ENCODE measurements at places on chromosomes 3 and 15.

GRCh38 chr15:59376733-59377132 lies 4.1 kb upstream of the MYO1E start:
- DNase-seq = no peak

DNA sequence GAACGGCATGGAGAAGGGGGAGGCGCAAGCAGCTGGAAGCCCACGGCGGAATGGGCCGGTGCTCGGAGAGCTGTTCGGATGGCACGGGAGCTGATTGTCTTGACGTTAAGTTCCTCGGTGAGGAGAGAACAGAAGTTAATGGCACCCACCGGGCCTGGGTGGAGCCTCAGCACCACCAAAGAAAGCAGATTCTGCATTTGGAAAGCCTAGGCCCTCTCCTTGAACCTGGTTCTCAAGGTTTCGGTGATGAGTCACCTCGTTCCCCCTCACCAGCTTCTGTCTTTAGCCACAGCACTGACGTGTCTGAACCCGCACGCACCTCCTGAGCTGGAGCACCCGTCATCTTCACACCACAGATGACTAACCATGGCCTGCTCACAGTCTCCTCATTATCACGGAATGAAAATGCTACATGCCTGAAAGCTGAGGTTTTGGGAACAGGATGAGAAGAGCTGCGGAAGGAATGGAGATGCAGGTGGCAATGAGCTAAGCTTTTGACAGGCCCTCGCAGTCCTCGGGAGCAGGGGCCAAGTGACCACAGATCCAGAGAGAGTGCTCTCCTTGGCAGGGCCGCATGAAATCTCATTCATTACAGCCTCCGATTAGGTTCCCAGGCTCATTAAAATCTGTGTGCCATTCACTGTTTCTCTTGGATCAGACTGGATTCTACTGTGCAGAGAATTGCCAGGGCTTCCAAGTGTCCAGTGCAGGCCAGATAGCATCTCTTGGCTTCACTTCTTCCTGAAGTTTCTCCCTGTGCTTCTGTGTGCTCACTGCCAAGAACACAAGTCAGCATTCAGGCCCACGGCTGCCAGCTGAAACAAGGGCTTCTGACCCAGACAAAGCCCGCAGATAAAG lies 96.3 kb upstream of the DLG1 start:
- no peak for DNase-seq

GRCh38 chr3:194986208-194987043 lies 284.5 kb downstream of the XXYLT1 start:
- DNase-seq = no peak

DNA sequence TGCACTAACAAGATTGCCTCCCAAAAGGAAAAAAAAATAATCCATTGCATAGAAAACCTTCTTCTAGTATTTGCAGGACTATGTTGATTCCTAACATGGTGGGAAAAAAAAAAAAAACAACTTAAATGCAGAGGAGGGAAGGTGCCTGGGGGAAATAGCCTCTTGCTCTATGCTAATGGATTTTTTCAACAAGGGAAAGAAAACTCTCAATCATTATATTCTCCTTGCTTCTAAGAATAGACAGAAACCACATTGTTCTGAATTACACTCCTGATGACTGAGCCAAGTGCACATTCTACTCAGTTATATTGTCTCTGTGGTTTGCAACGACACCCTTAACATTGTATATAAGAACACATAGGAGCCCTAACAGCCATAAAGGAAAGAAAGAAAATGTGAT lies 760.2 kb downstream of the NAALADL2 start:
- no peak for DNase-seq

DNA sequence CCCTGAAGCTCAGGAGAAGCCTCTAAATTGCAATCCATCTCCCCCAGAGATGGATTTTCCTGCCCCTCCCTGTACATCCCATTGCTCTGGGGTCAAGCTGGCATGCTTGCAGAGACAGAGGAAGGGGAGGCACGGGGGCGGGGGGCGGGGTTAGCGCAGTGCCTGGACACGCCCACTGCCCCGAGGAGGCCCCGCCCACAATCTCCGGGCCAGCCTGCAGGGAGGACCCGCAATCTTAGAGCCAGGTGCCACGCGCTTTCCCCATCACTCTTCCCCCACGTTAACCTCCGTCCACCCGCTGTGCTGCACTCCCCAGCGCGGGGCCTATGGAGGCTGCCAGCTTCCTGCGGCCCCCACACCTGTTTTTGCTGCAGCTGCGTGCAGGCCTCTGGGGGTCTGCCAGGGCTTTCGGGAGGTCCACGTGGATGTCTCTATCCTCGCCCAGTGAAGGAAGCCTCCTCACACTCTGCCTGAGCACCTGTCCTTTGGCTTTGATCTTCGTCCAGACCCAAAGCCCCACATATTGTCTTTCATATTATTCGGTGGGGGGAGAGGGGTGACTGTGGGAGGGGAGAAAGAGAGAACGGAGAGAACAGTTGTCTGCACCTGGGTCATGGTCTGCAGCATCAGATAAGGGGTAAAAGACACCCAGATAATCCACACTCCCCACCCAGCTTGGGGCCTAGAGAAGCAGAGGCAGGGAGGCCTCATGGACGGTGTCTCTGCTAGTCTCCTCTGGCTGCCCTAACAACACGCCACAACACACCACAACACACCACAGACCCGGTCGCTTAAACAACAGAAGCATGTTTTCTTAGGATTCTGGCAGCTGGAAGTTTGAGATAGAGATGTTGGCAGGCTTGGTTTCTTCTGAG lies 118.0 kb upstream of the MEF2A start:
- DNase-seq = no peak

DNA sequence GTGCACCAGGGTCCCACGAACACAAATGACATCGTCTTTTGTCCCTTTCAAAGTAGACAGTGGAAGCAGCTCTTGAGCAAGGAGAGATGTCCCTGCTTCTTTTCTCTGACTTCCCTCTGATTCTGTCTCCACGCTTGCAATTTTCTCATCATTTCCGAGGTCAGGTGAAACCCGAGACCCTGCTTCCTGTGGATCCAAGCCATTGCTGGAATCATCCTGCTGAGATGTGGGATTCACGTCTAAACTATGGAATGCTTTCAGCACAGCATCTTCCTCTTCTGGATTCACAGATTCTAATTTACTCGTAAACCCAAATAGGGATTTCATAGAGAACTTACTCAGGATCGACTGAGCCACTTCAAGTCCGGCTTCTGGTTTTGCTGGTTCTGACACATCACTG lies 127.1 kb downstream of the FMN1 start:
- no peak for DNase-seq

- no peak for DNase-seq
Observed at GRCh38 chr3:184538666-184539431, 22.7 kb upstream of the EPHB3 start.

- no peak for DNase-seq
Observed at GRCh38 chr3:46235425-46235824, 6.8 kb upstream of the CCR3 start.

GRCh38 chr3:70517124-70517890 lies 204.9 kb upstream of the MDFIC2 start:
- DNase-seq = no peak

GRCh38 chr3:40185029-40185695 lies 124.3 kb upstream of the EIF1B start:
- no peak for DNase-seq

DNA sequence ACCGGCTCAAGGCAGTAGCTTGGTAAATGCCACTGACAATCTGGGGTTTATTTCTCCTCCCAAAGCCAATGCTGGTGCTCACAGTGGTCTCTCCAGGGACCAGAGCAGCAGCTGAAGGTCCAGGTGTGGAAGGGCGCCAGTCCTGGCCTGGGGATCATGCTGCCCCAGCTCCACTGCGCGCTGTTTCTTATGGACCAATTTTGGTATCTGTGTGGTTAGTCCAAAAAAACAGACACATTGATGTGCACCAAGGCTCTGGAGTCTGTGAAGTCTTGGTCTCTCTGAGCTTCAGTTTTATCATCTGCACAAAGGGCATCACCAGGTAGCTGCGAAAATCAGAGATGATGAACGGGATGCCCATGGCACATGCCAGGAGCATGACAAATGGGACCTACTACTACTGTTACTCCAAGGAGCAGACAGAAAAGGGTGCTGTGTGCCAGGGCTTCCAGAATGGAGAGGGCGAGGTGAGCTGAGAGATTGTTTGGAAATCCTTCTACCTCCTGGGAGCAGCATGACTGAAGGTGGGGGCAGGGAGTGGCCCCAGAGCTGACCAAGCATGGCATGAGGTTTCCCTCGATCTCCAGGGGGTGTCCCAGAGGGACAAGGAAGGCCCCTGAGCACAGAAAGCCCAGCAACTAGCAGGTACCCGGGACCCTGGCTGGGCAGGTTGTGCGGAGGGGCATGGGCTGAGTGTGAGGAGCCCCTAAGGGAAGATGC lies 134.3 kb upstream of the PRR20G start:
- DNase-seq = no peak

GRCh38 chr15:87672309-87673288 lies 583.9 kb downstream of the NTRK3 start:
- DNase-seq = no peak

DNA sequence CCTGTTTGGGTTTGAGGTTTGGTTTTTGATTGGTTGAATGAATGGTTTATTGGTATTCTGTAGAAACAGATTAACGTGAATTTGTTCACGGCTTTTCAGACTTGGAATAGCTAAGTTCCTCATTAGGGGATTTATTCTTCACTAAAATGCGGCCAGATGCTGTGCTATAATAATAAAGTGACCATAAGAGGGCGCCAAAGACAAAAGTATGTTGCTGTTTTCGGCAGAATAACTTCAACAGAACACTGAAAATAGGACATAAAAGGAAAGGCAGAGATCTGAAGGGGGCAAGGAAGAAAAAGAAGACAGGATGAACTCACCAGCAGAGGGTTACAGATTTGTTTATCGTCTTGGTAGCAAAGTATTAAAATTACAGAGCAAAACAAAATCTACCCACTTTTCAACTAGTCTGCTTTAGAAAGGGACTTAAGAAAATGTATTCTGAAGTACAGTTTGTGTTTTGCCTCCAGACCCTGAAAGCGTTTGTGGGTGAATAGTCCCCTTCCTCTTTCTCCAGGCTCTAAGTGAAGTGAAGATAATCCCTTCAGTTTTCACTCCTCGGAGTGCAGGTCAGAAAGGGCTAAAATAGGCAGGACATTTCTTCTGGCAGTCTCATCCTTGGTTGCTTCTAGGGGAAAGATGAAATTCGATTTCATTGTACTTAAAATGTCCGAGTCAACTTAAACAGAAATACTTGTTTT lies 147.6 kb downstream of the IL20RB start:
- peak; percentile 67 for DNase-seq

GRCh38 chr3:58524326-58524888 lies 12.6 kb downstream of the ACOX2 start:
- DNase-seq = no peak

DNA sequence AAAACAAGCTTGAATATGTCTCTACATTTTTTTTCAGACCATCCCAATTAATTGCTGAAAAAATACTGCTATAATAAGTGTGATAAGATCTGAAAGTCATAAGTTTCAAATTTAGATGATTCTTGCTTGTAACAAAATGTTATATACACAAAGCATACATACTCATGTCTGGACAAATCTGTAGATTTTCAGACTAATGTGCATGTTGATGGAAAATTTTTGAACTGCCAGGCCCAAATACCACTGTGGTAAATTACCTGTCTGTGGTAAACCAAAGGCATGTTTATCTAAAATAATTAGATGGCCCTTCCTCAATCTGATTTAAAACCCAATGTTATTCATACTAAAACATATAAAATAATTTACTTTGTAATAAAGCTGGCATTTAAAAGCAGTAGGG lies 31.7 kb upstream of the CLDN16 start:
- DNase-seq = no peak

- no peak for DNase-seq
Observed at GRCh38 chr3:182829761-182830405, 36.6 kb downstream of the ATP11B start.

- peak; percentile 61 for DNase-seq
Observed at GRCh38 chr3:37456270-37456708, 281.9 kb upstream of the LRRFIP2 start.

GRCh38 chr15:67059127-67059553 lies 6.3 kb upstream of the SMAD3 start:
- no peak for DNase-seq

DNA sequence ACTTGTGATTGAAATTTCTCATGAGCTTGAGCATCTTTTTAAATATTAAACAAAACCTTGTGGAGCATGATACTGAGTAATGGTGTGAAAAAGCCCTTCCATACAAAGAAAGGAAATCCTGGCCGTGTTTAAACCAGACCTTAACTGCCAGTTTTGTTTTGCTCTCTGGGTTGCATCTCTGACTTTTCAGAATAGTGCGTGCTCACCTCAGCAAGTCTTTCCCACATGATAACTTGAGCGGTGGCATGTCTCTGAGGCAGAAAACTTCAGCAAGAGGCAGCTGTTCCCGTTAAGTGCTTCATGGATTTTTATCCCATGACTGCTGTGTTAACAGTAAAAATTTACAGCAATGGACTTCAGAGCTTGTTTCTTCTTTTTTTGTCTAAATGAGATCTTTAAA lies 393.3 kb downstream of the FEZF2 start:
- DNase-seq = no peak

DNA sequence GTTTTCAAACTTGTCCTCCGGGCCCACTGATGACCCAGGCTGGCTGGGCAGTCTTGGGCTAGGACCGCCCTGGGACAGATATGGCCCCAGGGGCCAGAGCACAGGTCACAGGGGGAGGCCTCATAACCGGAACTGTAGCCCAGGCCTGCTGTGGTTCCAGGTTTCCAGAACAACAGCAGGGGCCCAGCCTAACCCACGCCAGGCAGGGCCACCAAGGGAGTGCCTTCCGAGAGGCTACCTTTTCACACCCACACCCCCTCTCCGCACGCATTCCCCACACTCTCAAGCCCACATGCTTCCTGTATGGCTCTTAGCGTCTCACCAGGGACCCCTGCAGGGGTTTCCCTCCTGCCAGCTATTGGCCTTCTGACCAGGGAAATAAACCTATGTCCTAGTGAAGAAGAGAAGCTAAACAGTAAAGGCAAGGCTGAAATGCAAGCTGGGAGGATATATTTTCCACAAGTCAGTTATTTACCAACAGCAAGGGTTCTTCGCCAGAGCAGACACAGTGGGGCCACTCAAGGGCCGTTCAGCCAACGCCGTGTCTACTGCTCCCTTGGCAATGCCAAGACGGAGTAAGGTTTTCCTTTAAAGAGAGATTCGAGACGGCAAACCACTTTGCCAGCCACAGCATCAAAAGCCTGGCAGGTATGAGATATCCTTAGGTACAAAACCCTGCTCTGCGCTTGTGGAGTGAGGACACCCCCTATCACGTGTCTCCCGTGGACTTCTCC lies 135.1 kb downstream of the ATP10A start:
- no peak for DNase-seq

- no peak for DNase-seq
Observed at GRCh38 chr15:94110476-94111130, 120.8 kb upstream of the MCTP2 start.

- DNase-seq = no peak
Observed at GRCh38 chr15:58391088-58391487, 40.7 kb upstream of the LIPC start.

- DNase-seq = no peak
Observed at GRCh38 chr3:29183346-29184087, 97.4 kb upstream of the RBMS3 start.

GRCh38 chr3:53570709-53571108 lies 76.3 kb downstream of the CACNA1D start:
- DNase-seq = no peak

All from bone marrow (tissue), 2 donors.